COR-L47 (cell line): ENCODE measurements at places on chromosomes 2 and 18.
A peak's percentile ranks its signal among the peaks of the same experiment; 100 is the strongest.

GRCh38 chr2:232022718-232023117, 61.2 kb downstream of the DIS3L2 start:
- DNase-seq: no peak

DNA sequence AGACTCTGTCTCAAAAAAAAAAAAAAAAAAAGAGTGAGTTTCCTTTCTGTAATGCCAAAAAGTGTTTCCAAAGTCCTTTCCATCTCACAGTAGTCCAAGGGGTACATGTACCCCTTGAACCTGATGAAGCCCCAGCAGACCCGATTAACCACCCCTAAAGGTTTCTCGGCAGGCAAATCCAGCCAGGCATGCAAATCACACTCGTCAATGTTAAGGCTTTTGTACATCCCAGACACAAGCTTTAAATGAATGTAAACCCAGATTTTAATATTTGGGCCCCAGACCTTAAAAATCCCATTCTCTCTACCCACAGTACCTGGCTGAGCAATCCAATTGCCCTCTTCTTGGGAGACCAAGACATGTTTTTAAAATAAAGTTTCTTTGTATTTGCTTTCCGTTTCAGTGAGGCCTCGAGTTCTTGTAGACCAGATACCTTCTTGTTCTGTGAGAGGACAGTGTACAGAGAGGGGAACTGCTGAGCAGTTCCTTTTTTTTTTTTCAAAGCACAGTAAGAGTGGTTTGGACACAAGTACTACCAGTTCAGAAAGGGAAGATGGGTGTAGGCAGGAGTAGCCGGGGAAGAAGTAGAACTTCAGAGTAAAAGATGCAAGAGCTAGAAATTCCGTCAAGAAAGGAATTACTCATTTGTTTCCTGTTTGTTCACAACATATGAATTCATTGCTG, at the start of gene NLRC4:
Gene NLRC4 (minus strand): TSS at position 465 of the 684 bp plus-strand sequence. CDS start 8,111 bp downstream, outside the sequence.
- DNase-seq: no peak

- peak; percentile 70 for DNase-seq
Observed at GRCh38 chr2:6883448-6884122, 6.0 kb downstream of the RSAD2 start.

- DNase-seq: peak; percentile 49
Observed at GRCh38 chr2:98463551-98463971, 18.9 kb downstream of the INPP4A start.
